ENCODE measurements at places on chromosomes 1 and 21.

DNA sequence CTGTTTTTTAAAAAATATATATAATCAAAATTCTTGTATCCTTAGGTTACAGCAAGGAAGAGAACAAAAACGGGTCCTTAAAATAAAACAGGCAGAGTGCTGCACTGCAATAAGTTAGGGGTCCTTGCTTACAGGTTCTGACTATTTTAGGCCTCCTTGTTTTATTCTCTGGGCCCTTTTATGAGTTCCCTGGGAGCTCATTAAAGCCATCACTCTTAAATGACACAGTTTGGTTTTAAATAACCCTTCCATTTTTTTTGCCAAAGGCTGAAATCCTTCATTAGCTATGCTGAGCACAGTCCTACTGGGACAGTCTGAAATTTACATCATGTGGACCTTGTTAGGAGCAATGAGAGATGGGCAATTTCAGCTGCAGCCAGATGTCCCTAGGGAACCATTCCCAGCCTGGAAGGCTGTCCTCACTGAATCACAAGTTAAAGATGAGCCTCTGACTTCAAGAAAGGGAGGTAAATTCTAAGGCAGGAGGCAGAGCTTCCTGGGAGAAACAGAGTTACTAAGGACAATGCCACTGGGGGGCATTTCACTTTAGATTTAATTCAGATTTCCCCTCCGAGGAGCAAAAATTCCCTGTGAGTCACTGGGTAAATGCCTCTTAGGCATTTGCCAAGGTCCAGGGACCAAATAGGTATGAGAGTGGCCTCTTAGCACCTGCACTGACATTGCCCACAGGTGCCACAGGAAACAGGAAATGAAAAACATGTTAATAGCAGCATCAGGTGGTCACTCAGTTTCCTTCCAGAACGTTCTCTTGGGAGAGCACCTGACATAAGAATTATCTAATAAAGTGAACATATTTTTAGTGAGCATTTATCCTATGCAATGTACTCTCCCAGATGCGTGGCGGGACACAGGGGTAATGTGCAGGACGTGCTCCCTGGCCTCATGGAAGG is 3.8 kb upstream of the MUL1 start:
- no peak for DNase-seq

- no peak for DNase-seq
Observed at GRCh38 chr1:201719812-201720521, 109.0 kb upstream of the IPO9 start.

GRCh38 chr1:188986745-188987417 is 1490.8 kb downstream of the BRINP3 start:
- DNase-seq, result no peak

DNA sequence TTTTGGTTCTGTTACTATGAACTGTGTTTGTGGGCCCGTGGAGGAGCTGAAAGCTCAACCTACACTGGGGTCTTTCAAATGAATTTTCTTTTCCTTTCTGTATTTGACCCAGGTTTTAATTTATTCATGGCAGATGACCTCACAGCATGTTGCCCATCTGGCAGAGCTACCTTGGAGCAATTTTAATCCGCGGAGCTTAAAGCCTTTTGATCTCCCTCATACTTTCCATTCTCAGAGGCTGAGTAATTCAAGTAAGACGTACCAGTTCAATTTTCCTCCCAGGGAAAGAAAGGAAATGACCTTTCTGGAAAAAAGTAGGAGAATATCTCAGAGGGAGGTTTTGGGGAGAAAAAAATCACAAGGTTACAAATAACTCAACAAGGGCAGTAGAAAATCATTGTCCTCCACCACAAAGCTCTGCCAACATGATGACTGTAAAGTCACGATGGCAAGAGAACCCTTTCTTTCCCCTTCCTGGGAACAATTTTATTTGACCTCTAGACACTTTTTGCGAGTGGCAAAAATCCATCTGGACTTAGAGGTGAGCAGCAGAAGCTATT is 21.6 kb upstream of the PCP4 start:
- DNase-seq, result no peak

GRCh38 chr1:36542024-36542961 is 59.6 kb upstream of the CSF3R start:
- DNase-seq, result no peak

DNA sequence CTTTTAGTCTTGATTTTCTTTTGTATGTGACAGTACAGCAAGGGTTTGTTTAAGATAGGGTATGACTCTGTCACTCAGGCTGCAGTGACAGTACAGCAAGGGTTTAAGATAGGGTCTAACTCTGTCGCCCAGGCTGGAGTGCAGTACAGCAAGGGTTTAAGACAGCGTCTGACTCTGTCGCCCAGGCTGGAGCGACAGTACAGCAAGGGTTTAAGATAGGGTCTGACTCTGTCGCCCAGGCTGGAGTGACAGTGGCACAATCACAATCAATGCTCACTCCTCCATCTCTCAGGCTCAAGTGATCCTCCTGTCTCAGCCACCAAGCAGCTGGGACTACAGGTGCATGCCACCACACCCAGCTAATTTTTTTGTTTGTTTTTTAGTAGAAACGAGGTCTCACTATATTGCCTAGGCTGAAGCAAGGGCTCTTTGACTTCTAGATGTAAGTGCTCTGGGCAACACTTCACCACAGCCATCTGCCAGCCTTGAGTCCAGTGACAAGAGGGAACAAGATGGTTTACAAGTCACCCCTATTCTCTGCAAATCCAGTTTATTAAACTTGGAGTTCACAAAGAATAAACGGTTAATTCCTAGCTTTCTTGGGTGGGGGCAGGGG is 965 bp upstream of the SH2D5 start:
- DNase-seq, result no peak
